ENCODE measurements at places on chromosomes 1 and 21.
A peak's percentile ranks its signal among the peaks of the same experiment; 100 is the strongest.

DNA sequence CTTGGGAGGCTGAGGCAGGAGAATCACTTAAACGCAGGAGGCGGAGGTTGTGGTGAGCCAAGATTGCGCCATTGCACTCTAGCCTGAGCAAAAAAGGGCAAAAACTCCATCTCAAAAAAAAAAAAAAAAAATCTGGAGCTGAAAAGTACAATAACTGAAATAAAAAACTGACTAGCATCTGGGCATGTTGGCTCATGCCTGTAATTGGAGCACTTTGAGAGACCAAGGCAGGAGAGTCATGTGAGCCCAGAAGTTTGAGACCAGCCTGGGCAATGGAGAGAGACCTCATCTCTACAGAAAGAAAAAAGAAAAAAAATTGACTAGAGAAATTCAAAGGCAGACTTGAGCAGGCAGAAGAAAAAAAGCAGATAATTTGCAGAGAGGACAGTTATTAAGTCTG, 18.1 kb downstream of the CLDN19 start:
- no peak for DNase-seq

DNA sequence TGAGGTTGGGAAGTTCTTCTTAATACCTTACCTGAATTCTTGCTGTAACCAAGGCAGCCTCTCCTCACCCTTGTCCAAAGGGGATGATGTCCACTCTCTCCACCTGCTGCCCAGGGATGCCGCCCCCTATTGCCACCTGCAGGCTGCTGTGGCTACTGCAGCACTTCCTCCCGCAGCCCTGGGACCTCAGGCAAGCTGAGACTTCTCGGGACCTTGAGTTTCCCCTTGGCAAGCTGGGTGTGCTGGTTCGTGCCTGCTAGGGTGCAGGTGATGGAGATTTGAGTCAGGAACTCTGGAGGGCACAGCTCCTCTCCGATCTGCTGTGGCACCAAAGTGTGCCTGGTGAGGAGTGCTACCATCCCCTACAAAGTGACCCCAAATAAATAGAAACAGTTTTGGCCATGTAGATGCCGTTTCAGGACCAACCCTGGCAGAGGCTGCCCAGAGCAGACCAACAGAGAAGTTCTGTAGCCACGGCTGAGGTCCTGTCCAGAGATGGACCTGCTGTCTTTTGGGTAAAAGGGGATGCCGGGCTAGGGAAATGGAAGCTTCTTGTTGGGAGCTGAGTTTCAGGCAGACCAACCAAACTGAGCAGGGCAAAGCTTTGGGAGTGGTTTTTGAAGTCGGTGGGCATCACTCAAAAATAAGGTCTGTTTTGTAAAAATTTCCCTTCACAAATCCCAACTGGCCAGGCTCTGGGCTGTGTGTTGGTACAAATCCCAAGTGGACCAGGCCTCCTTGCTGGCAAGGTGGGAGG, 31.7 kb downstream of the RUNX3 start:
- DNase-seq, result peak; percentile 15

DNA sequence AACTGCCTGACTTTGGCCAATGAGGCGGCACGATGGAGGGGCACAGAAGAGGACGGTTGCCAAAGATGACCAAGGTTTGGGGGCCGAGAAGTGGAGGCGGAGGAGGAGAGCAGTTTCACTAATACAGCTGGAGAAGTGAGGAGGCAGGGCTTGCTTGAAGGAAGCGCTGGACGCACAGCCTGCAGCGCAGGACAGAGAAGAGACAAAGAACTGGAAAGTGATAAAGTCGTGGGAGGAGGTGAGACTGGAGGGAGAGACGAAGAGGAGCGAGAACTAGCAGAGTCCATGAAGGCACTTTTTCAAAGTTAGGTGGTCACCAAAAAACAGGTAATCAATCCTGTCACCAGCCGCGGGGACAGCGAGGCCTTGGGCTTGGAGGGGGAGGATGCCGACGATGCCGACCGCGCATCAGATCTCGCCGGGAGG, 771 bp downstream of the PACC1 start:
- DNase-seq, result peak; percentile 23

DNA sequence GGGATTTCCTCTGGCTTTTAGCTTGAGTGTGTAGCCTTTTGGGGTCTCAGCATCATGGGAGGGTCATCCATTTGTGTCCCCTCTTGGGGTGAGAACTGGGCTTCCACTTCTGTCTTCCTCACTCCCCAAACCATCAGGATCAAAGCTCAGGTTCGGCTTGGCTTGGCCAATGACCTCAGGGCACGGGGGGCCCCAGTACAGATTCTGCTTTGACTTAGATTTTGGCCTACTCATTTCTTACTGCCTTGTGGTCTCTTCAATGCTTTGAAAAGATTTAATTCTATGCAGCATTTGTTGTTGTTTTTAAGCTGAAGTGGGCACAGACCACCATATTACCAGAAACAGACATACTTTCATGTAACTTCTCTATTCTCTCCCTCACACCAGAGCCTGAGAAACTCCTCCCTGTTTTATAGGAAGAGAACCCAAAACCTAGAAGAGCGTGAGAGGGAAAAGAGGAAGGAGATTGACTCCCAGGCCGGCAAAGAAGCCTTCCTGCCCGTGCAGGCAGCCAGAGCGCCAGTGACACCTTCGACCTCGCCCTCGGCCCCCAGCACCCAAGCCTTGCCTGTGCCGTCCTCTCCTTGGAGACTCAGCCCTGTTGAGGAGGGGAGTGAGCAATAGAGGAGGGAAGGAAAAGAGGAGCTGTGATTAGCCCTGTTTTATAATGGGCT, 1.9 kb upstream of the S100A3 start:
- no peak for DNase-seq
